ENCODE measurements at places on chromosomes 5 and 9. TPM values are rescaled to one million over a fixed set of nuclear protein-coding genes. Genes with fewer than 3 reads are reported as not detected.

DNA sequence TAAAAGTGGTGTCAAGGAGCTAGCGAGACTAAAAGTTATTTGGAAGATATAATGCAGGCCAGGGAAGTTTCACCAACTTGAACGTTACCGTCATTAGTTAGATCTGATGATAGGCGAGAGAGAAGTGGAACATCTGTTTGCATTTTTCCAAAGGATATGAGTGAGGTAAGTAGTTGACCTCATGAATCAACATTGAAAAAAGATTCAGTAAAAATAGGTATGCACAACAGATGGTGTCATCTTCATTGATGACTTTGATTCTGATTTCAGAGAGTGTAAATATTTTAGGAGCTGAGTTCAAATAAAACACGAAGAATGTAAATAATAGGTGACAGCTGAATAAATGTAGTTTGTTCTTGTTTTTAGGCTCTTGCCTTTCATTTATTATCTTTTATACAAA lies 998.9 kb upstream of the CDH6 start:
- H3K4me1 ChIP-seq = no peaks in the 10 kb centered on the region
- H3K4me3 ChIP-seq = no peak overlapping the region
- DNase-seq = no peak
- H3K27ac ChIP-seq = no peak overlapping the region
- H3K27me3 ChIP-seq = no peaks in the 10 kb centered on the region
- H3K36me3 ChIP-seq = no peaks in the 10 kb centered on the region

- no peaks in the 10 kb centered on the region for H3K36me3 ChIP-seq
- H3K4me1 ChIP-seq = no peaks in the 10 kb centered on the region
- H3K27ac ChIP-seq = no peak overlapping the region
- no peak overlapping the region for H3K4me3 ChIP-seq
- DNase-seq = no peak
Measured at GRCh38 chr9:105479846-105480245, 32.0 kb downstream of the FSD1L start.

- DNase-seq = no peak
- peaks cover 99% of the 10 kb centered on the region for H3K4me1 ChIP-seq
- no peak overlapping the region for H3K27ac ChIP-seq
- no peaks in the 10 kb centered on the region for H3K27me3 ChIP-seq
- no peak overlapping the region for H3K4me3 ChIP-seq
- no peaks in the 10 kb centered on the region for H3K36me3 ChIP-seq
Measured at GRCh38 chr9:134349936-134350335, 23.7 kb downstream of the RXRA start.

DNA sequence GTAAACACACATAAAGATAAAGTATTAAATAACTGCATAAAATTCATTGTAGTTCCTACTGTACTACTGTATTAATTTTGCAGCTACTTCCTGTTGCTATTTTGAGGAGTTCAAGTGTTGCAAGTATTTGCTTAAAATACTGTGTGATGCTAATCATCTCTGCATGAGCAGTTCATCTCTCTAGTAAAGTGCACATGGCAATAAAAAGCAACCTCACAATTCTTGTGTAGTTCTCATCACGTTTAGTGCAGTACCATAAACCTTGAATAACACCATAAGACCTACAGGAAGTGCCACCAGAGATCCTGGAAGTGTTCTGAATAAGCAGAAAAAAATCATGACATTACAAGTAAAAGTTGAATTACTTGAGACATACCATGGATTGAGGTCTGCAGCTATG lies 34.6 kb downstream of the CPLANE1 start:
- DNase-seq = no peak
- H3K36me3 ChIP-seq = peaks cover 10% of the 10 kb centered on the region
- no peak overlapping the region for H3K27ac ChIP-seq
- no peaks in the 10 kb centered on the region for H3K4me1 ChIP-seq

GRCh38 chr9:13446286-13446937 lies 166.9 kb upstream of the MPDZ start:
- H3K27me3 ChIP-seq = no peaks in the 10 kb centered on the region
- no peak overlapping the region for H3K4me3 ChIP-seq
- H3K36me3 ChIP-seq = no peaks in the 10 kb centered on the region
- H3K27ac ChIP-seq = no peak overlapping the region

DNA sequence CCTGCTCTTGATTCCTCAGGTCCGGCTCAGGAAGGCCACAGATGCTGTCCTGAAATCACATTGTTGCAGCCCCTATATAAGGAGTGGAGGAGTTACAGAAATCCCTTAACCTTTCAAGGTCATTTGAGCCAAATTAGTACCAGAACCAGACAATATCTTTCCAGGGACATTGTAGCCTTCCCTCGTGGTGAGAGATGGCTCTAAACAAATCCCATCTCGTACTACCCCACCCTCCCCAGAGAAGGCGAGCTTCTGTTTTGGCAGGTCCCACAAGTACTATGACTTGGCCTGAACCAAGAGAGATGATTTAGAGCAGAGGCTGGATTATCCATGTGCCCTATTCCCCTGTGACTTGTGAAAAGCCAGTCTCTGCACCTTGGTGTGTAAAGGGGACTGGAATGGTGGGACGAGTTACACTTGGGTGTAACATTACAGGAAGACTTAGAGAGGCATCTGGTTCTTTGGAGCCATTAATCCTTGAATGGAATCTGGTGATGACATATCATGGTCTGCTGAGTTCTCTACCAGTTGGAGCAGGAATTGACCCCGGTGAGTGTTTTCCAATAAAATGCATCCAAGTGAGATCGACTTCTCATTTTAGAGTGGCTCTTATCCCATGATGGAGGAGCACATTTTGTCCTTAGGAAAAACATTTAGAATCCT lies at the start of gene FAM240B:
Gene FAM240B (minus strand): TSS at position 51 of the 663 bp plus-strand sequence. CDS start 16,134 bp downstream, outside the sequence.
- H3K27ac ChIP-seq = no peak within 1 kb of the TSS
- no peaks in the 10 kb centered on the region for H3K27me3 ChIP-seq
- no peaks in the 10 kb centered on the region for H3K36me3 ChIP-seq
- no peaks in the 10 kb centered on the region for H3K4me1 ChIP-seq

GRCh38 chr9:114574438-114574837 lies 13.1 kb upstream of the ATP6V1G1 start:
- no peak overlapping the region for H3K4me3 ChIP-seq
- no peak overlapping the region for H3K27ac ChIP-seq
- no peaks in the 10 kb centered on the region for H3K4me1 ChIP-seq
- no peaks in the 10 kb centered on the region for H3K27me3 ChIP-seq
- no peaks in the 10 kb centered on the region for H3K36me3 ChIP-seq

DNA sequence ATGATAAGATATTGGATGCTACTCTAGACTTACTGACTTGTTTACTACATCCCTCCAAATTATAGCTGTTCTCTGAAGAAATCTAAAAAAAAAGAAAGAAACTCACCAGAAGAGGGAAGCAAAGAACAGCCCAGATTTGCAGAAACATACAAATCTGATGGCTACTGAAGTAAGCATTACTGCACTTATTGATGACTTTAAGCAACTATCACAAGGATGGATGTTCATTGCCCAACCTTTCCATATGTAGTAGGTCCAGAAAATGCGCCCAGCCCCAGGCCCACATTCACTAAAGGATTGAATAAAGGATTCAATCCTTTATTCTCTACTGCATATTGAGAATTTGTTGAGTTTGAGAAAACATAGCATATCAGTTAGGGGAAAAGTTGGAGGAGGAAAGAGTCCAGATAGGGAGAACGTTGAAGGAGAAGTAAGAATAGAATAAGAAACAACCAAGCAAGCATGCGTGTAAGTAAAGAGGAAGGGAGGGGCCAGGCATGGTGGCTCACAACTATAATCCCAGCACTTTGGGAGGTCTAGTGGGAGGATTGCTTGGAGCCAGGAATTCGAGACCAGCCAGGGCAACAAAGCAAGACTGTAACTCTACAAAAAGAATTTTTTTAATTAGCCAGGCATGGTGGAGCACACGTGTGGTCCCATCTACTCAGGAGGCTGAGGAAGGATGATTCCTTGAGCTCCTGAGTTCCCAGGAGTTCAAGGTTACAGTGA lies 33.8 kb upstream of the DTWD2 start:
- H3K4me1 ChIP-seq = no peaks in the 10 kb centered on the region
- no peak overlapping the region for H3K27ac ChIP-seq
- no peak overlapping the region for H3K4me3 ChIP-seq
- no peaks in the 10 kb centered on the region for H3K27me3 ChIP-seq
- H3K36me3 ChIP-seq = no peaks in the 10 kb centered on the region
- DNase-seq = no peak

DNA sequence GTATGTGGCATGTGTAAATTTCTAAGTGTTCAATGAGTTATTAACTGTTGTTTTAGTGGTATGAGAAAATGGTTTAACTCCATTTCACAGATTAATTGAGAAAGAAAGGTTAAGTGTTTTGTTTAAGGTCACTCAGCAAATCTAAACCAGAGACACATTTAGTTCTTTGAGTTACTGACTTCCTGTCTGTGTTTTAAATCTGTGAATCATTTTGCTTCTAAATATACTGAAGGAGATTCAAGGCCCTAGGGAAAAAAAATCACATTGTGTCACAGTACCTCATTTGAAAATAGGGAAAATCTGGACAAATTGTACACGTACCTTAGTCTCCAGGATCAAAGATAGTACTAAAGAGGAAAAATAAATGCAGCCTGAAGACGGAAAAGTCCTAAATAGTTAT lies 368.2 kb downstream of the TMEM161B start:
- no peak overlapping the region for H3K27ac ChIP-seq
- no peaks in the 10 kb centered on the region for H3K36me3 ChIP-seq
- no peak for DNase-seq
- no peaks in the 10 kb centered on the region for H3K27me3 ChIP-seq
- no peaks in the 10 kb centered on the region for H3K4me1 ChIP-seq

DNA sequence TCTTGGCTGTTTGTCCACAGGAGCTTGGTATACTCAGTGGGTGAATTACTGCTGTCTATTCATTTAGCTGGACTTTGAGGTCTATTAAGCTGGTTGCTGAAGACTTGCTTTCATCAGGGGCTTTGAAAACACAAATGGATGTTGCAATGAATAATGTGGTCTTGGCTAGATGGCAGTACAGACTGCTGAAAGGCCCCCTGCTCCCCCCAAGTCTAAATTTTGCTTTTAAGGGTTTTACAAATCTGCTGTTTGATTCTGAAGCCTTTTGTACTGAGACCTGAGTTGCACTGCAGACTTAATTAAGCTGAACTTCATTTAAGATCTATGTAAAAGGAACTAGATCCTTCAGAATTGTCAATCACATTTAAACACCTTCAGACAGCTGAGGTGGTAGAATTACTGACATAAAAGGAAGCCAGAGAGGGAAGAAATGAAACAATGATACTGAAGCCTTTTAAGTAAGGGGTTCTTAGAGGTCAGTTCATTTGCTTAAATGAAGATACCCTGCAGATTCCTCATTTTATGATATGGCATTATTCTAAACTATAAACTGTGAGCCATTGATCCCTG lies 37.3 kb downstream of the KCTD16 start:
- no peaks in the 10 kb centered on the region for H3K36me3 ChIP-seq
- H3K27ac ChIP-seq = no peak overlapping the region
- H3K27me3 ChIP-seq = no peaks in the 10 kb centered on the region
- H3K4me3 ChIP-seq = no peak overlapping the region

GRCh38 chr5:177098470-177099141 lies 11.9 kb downstream of the FGFR4 start:
- no peaks in the 10 kb centered on the region for H3K36me3 ChIP-seq
- H3K4me3 ChIP-seq = no peak overlapping the region
- no peaks in the 10 kb centered on the region for H3K27me3 ChIP-seq
- no peak overlapping the region for H3K27ac ChIP-seq
- no peak for DNase-seq
- H3K4me1 ChIP-seq = no peaks in the 10 kb centered on the region

GRCh38 chr5:10635257-10635866 lies 71.5 kb downstream of the ANKRD33B start:
- H3K27ac ChIP-seq = no peak overlapping the region
- no peak for DNase-seq
- H3K27me3 ChIP-seq = no peaks in the 10 kb centered on the region

GRCh38 chr9:19551124-19551929 lies 142.5 kb downstream of the ACER2 start:
- H3K4me3 ChIP-seq = no peak overlapping the region
- no peaks in the 10 kb centered on the region for H3K36me3 ChIP-seq
- no peak overlapping the region for H3K27ac ChIP-seq
- H3K27me3 ChIP-seq = no peaks in the 10 kb centered on the region
- no peaks in the 10 kb centered on the region for H3K4me1 ChIP-seq
- DNase-seq = no peak

DNA sequence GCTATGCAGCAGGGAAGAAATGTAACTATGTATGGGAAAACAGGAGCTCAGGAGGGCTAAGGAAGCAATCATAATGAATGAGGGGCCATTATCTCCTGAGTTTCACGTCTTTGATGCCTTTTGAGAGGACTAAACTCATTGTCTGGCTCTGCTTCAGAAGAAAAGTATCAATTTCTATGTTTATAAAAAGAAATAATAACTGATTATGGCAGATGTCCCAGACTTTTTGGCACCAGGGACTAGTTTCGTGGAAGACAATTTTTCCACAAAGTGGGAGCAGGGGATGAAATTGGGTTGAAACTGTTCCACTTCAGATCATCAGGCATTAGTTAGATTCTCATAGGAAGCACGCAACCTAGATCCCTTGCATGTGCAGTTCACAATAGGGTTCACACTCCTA lies 8.7 kb upstream of the IL7R start:
- H3K4me3 ChIP-seq = no peak overlapping the region
- no peaks in the 10 kb centered on the region for H3K27me3 ChIP-seq
- no peak for DNase-seq

- no peak for DNase-seq
- no peak overlapping the region for H3K4me3 ChIP-seq
- H3K4me1 ChIP-seq = no peaks in the 10 kb centered on the region
Measured at GRCh38 chr5:168502563-168503237, 16.4 kb downstream of the RARS1 start.

DNA sequence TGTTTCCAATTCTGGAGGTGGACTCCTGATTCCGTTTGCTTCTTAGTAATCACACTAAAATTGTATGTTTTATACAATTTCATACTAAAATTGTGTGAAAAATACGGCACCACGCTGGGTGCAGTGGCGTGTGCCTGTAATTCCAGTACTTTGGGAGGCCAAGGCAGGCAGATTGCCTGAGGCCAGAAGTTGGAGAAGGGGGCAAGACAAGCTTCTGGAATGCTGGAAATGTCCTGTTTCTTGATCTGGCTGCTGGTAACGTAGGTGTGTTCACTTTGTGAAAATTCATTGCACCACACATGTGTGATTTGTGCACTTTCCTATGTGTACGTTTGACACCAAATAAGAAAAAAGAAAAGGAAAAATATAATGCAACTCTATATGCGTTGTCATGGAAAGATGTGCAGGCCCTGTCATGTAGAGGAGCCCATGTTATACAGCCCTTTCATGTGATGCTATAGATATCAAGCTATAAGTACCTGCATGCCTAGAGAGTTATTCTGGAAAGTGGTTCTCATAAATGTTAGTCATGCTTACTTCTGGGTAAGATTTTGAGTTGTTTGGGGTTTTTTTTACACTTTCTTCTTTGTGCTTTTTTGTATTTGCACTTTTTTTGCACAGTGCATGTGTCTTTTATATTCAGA lies 119.9 kb downstream of the TMEM174 start:
- H3K4me3 ChIP-seq = no peak overlapping the region
- peaks cover 16% of the 10 kb centered on the region for H3K27me3 ChIP-seq
- no peak for DNase-seq
- H3K36me3 ChIP-seq = no peaks in the 10 kb centered on the region

GRCh38 chr5:154829589-154830218 lies 20.7 kb downstream of the FAXDC2 start:
- DNase-seq = no peak
- peaks cover 17% of the 10 kb centered on the region for H3K4me1 ChIP-seq
- no peaks in the 10 kb centered on the region for H3K27me3 ChIP-seq
- H3K27ac ChIP-seq = no peak overlapping the region
- no peaks in the 10 kb centered on the region for H3K36me3 ChIP-seq

YTHDC2 gene
- 44.8 TPM for total RNA-seq

AGTPBP1 gene
- 21.0 TPM for total RNA-seq

Data from thyroid gland (tissue), 4 donors.